ENCODE measurements at places on chromosomes 2 and 18.

- no peak for DNase-seq
These were observed 186.4 kb downstream of the EPHA4 start for GRCh38 chr2:221385716-221386115.

DNA sequence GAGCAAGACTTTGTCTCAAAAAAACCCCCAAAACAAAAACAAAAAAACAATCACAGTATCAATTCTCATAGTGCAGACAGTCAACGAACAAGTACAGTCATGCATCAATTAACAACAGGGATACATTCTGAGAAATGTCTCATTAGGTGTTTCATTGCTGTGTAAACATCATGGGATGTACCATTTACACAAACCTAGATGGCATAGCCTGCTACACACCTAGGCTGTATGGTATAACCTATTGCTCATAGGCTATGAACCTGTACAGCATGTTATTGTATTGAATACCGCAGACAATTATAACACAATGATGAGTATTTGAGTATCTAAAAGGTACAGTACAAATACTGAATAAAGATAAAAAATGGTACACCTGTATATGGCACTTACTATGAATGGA, 67.8 kb upstream of the LMAN1 start:
- no peak for DNase-seq

GRCh38 chr18:22346401-22346952, 71.2 kb downstream of the CTAGE1 start:
- no peak for DNase-seq

- no peak for DNase-seq
These were observed 32.3 kb downstream of the DNMT3A start for GRCh38 chr2:25309402-25309801.

GRCh38 chr18:58726671-58727070, 55.4 kb downstream of the MALT1 start:
- no peak for DNase-seq

- no peak for DNase-seq
These were observed 264.8 kb upstream of the FSIP2 start for GRCh38 chr2:185473838-185474237.

DNA sequence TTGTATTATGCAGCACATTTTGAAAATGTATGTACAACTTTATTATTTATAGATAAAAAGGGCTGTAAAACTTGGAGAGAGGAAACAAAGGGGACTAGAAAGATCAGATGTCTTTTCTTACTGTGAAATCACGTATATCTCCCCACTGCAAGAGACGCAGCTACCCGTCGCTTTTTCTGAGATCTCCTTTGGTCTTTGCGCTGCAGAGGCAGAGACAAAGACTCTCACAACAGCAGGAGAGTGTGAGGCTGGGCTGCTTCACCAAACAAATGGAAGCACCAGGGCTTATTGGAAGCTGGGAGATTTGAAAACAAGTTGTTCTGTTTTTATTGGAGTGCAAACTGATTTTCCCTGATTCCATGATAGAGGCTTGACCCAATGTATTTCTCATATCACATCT, 129.0 kb upstream of the PARD3B start:
- DNase-seq = no peak

DNA sequence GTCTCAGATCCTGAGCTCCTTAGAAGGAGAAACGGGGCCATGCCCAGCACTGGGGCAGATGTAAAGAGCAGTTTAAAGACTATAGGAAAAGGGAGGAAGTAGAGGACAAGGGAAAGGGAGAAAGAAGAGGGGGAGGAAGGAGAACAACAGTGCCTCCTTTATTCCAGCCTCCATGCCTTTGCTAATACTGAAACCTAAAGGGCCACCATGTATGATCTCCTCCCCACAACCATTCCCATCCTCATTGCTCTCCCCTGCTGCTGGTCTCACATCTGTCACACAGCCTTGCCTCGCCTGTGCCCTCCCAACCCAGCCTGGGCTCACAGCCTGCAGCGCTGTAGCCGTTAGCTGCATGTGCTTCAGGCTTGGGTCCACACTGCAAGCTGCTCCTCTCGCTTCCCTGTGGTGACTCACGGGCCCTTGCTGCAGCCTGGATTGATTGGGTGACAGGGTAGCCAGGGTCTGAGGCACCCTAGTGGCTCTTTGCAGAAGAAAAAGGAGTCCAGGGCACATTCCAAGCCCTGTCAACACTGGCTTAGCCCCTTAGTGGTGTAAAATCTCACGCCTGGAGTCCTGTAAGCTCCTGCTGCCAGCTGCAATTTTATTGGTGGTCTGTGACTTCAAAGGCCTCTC, 281.9 kb downstream of the SRBD1 start:
- DNase-seq = no peak

- DNase-seq = no peak
These were observed 1230.7 kb upstream of the ZEB2 start for GRCh38 chr2:145750612-145751011.

DNA sequence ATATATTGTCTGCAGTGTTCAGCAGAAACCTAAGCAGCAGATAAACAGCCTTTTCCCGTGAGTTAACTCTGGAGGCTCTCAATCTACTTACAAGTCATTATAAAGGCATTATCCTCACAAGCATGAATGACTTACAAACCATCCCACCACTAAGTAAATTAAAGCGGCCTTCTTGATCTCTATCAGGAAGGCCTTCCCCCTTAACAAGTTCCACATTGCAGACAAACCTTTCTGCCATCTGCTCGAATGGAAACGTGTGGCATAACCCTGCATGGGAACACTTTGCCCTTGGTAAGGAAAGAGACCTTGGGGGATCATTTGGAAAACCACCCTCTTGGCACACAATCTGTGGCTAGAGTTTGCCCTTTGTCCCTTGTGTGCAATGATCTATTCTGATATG, 199.5 kb downstream of the OSR1 start:
- no peak for DNase-seq

- DNase-seq = no peak
These were observed 23.4 kb upstream of the INO80C start for GRCh38 chr18:35521133-35521532.

DNA sequence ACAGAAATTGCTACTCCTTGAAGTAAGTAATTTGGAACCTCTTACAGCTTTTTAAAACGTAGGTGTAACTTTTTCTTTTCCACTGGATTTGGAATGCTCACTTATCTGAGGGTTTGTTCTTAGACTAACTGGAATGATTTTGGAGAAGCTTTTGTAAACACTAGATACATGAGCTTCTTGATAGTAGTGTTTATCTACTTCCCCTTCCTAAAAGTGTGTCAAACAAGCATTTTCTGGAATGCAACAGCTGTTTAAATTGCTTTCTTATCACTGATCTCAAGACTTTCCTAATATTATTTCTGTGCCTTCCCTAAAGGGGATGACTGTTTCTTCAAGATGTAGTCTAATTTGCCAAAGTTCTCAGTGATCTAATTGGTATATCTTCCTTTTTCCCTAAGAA, 282.6 kb downstream of the CCDC178 start:
- no peak for DNase-seq

- no peak for DNase-seq
These were observed 38.5 kb upstream of the PDCL3 start for GRCh38 chr2:100524331-100524730.

DNA sequence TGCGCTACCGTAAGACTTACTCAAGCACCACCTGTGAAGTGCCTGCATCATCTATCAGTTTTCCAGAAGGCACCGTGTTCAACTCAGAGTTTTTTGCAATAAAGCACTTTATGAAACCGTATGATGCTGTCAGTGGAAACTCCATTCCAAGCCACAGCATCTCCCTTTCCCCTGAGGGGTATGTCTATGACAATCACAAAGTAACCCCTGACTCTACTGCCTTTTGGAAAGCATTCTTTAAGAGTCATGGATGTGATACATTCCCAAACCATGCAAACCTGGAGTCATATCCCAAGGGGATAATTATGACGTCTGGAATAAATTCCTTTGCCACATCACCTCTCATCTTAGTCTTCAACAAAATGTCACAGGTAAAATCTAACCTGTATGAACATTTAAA, 39.2 kb downstream of the UNC50 start:
- no peak for DNase-seq

GRCh38 chr2:119460076-119460475, 28.4 kb downstream of the TMEM37 start:
- no peak for DNase-seq

- no peak for DNase-seq
These were observed 50.8 kb upstream of the PEX13 start for GRCh38 chr2:60966507-60967405.

DNA sequence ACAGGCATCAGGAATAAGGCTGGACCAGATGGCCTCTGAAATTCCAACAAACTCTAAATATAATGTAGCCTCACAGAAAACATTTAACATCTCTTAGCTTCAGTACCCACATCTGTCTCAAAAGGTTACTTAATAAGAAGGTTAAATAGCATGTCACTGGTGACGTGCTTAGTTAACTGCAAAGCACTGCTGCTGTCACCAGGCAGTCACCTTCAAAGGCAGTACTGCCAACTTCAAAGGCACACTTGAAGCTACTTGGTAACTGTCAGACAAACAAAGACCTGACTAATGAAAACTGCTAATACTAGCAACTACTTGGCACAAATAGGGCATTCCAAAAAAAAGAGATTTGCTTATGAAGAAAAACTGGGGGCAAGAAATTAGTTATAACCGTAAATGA, 36.2 kb downstream of the EPG5 start:
- no peak for DNase-seq

GRCh38 chr2:16303761-16304160, 361.9 kb downstream of the CYRIA start:
- DNase-seq = no peak

DNA sequence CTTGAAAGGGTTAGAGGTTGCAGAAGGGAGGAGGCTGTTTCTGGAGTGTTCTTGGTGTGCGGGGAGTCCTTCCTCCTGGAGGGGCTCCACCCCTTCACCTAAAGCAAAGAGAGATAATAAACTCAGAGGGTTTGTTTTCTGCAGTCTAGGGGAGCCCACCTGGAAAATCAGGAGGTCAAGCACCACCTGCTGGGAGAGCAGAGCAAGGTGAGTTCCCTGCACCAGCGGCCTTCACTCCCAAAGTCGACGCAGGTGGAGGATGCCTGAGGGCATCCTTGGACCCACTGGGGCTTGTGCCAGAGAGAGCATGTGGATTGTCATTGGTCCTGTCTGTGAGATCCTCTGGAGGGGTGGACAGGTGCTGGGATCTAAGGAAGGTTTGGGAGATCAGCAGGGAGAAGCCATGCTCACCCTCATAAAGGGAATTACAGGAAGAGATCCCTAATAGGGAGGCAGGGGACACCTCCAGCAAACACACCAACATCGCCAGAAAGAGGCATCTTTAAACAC, 116.7 kb downstream of the KCNF1 start:
- no peak for DNase-seq

GRCh38 chr18:79782566-79783308, 15.0 kb upstream of the KCNG2 start:
- no peak for DNase-seq

GRCh38 chr2:45404807-45405297, 206.2 kb downstream of the SRBD1 start:
- DNase-seq = no peak

DNA sequence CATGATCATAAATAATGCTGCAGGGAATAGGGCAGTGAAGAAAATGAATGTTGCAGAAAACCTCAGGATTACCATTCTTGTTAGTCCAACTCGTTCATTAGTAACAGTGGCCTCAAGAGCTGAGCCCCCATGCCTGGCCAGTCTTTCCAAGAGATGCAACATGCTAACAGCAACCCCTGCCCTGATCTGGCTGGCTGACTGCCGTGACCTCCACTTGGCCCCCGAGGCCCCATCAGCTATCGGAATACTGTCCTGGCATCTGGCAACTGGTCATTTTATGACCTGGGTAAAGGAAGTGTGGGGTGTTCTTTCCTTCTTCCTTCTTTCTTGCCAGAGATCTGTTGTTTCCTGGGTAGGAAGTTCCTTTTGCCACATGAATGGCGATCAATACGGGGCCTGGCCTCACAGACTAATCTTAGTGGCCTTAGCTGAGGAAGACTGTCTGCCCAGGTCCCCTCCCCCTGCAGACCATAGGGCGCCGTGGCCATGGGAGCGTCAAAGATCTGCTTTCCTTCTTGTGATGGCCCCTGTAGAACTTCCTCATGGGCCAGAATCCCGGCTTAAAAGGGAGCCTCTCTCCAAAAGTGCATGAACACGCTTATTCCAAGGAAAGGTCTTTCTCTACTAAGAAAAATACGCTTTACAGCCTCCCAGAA, 10.6 kb upstream of the TRABD2A start:
- DNase-seq = no peak

DNA sequence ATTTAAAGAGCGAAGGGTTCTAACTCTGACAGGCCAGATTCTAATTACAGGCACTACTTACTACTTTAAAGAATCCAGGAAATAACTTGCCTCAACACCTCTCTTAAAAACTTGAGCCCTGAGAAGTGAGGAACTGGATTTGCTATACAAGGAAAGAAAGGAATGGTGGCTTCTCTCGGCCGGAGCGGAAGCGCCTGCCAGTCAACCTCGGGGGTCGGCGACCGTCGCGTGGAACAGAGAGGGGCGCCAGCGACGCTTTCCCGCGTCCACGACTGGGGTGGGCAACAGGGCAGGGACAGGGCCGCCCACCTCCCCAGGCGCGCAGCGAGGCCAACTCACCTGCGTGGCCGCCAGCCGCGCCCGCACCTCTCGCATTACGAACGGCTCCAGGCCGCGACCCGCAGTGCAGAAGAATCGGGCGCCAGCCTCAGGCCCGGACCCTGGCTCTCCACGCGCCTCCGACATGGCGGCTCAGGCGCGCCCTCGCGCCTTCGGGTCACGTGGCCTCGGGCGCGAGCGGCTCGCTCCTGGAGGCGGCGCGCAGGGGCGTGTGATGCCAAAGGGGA, at the start of gene THUMPD2:
TSS of gene THUMPD2 (minus strand) at position 484 of the 566 bp plus-strand sequence. CDS start at position 465, 19 bp downstream.
- DNase-seq = no peak

GRCh38 chr2:232976176-232976575, 36.9 kb downstream of the NGEF start:
- no peak for DNase-seq

DNA sequence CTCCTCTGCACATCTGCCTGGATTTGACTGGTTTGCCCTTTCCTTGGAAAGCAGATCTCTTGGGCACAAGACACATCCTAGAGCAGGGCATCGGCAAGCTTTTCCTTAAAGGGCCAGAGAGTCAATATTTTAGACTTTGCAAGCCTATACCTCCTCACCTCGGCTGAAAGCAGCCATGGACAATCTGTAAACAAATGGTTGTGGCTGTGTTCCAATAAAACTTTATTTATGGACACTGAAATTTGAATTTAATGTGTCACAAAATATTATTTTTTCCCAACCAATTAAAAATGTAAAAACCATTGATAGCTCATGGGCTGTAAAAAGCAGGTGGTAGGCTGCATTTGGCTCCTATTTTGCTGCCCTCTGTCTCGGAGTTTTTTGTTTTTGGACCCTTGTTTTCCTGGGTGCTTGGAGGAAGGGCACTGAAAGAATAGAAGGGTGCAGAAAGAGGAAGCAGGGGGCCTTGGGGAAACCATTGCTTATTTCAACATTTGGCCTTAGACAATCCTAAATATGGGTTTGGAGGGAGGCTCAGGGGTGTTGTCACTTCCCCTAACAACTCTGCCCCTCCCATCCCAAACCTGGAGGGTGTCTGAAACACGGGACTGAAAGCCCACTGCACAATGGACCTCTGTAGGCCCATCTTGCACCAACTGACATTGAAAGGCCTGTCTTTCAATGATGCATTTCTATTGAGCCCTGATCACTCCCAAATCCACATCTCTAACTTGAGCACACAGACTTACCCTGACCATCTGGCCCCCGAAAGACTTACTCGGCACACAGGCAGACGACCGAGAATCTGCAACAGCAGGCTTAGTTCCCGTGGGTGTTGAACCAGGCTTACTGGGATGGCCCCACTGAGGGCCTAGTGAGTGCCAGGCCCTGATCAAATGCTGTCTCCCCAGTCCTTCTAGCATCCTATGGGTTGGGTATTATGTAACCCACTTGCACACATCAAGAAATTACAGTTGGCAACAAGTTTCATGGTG, 7.1 kb upstream of the ZFP36L2 start:
- no peak for DNase-seq

Measured in SK-N-MC (cell line).